Aorta (tissue), 5 donors: ENCODE measurements at places on chromosomes 11 and 22.

- DNase-seq = no peak
Observed at GRCh38 chr11:116829525-116830183, at the start of gene APOC3. TSS of gene APOC3 (plus strand) at chr11:116829907. CDS start at chr11:116830583, 676 bp downstream.

DNA sequence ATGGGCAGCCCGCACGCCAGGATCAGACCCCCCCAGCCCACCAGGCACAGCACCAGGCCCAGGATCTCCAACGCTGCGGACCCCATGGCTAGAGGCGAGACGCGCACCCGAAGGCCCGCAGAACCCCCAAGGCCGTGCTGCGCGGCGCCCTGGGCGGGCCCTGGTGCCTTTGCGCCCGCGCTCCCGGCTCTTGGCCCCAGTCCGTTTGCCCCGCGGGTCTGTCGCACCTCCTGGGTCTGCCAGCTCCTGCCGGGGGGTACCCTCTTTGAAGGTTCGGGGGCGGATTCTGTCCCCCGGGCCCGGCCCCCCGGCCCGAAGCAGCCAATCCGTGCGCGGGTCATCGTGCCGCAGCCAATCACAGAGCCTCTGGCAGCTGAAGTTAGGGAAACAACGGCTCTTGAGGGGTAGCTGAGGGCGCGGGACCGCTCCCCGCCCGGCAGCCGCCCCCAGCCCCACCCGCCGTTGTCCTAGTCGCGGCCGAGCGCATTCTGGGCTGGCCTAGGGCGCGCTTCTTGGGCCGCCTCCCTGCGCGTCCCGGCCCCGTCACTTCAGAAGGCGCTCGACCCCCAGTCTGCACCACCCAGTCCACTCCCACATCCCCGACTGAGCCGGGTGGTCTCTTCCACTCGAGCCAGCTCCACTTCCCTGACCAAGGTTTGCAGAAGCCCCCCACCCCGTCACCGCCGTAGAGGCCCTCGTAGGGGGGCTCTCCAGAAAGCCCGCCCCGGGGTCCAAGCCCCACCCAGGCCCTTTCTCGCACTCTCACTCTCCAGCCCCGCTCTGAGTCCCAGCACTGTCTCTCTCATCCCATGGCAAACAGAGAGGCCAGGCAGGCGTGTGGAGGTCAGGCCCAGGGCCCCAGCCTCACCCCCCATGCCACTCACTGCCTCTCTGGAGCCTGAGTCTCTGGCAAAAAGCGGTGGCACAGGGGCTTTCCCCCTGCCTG lies at the start of gene CLDN5:
CLDN5 (minus strand) TSS at position 241 of the 946 bp plus-strand sequence; CDS start at position 86, 155 bp downstream.
- DNase-seq = peak; percentile 67

DNA sequence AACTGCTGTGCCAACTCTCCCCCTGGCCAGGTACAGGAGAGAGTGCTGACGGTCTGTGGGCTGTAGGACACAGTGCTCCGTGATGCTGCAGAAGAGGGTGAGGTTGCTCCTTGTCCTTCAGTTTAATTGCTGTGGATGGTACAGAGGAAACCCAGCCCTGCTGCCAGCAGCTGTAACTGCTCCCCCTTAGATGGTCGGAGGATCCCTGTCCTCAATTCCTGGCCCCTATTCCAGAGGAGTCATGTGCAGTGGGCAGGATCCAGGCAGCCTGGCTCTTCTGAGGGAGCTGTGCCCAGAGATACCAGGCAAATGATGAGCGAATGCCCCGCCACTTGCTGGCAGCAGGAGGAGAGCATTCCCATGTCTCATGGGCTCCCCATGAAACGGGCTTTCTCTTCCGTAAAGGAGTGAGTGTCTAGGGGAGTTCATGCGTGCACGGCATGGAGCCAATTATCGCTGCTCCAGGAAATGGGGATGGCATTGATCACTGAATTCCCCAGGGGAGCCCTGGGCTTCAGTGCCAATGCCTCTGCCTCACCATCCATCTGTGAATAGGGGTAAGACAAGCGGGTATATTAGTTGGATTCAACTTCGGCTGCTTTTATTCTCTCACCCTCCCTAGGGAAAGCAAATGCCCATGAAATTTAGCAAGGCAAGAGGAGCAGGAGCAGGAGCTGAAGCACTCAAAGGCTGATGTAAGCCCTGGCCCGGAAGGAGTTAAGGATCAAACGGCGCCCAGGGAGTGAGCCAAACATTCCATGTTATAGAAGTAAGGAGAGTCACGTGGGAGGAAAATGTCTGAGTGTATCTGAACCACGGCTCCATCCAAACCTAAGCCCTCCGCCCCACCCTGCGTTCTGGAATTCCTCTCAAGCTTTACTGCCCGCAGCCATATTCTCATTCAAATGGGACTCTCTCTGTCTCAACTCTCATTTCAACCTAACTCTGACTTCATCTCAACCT lies 51.0 kb upstream of the CSNK2A3 start:
- DNase-seq = no peak

DNA sequence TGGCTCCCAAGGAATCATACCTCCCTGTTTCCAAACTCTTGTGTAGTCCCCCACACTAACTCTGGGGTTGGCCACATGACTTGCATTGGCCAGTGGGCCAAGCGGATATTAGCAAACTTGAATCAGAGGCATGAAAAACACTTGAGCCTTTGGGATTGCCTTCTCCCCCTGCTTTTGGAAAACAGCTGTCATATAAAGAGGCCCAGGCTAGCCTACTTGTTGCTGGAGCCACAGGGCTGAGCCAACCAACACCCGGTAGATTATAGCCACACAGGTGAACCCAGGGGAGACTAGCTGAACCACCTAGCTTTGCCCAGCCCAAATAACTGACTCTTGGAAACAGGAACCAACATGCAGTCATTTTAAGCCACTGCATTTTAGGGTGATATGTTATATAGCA lies 354.8 kb downstream of the TENM4 start:
- no peak for DNase-seq

- no peak for DNase-seq
Observed at GRCh38 chr11:119615003-119615881, 113.8 kb downstream of the NECTIN1 start.

GRCh38 chr22:43537019-43537585 lies 125.3 kb downstream of the MPPED1 start:
- peak; percentile 49 for DNase-seq
